Stimulated activated CD4-positive, alpha-beta T cell treated with anti-CD3 and anti-CD28 coated beads, Interleukin-4, amount 100 ng/mL, for 1 hour (primary cell): ENCODE measurements at places on chromosomes 3 and 15.

- DNase-seq: no peak
Measured at GRCh38 chr3:111758642-111759041, 100.4 kb upstream of the PHLDB2 start.

DNA sequence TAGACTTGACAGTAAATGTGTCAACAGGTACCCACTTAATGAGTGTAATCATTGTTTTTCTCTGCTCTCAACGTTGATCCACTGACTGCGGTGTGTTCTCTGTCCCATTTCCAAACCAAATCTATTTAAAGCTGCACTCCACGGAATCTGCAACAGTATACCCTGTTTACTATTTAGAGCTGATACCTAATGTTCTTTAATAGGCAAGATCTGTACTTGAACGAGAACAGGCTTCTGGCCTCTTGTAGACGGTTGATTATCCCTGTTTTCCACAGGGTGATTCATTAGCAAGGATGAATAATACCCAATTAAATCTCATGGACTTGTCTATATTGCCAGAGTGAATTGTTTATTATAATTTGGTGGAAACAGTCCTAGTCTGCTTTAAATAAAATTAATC is 189.9 kb downstream of the LPP start:
- no peak for DNase-seq

GRCh38 chr15:60444289-60444912 is 34.5 kb downstream of the ICE2 start:
- DNase-seq: no peak

DNA sequence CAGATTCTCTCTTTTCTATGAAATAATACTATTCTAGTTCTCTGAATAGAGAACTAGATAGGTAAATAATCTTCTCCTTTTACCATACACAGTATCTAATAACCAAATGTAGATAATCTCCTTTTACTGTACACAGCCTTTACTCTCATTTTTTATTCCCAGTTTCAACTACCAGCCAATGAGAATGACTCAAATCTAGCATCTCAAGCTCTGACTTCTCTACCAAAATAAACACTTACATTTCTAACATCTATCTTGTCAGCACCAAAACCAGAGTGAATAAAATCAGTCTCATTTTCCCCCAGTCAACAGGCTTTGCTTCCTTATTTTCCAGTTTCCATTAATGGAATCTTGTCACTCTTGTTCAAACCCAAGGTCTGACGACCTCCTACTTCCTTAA is 36.9 kb downstream of the LRRFIP2 start:
- DNase-seq: no peak

GRCh38 chr3:121817753-121818152 is 17.1 kb downstream of the IQCB1 start:
- DNase-seq: no peak

DNA sequence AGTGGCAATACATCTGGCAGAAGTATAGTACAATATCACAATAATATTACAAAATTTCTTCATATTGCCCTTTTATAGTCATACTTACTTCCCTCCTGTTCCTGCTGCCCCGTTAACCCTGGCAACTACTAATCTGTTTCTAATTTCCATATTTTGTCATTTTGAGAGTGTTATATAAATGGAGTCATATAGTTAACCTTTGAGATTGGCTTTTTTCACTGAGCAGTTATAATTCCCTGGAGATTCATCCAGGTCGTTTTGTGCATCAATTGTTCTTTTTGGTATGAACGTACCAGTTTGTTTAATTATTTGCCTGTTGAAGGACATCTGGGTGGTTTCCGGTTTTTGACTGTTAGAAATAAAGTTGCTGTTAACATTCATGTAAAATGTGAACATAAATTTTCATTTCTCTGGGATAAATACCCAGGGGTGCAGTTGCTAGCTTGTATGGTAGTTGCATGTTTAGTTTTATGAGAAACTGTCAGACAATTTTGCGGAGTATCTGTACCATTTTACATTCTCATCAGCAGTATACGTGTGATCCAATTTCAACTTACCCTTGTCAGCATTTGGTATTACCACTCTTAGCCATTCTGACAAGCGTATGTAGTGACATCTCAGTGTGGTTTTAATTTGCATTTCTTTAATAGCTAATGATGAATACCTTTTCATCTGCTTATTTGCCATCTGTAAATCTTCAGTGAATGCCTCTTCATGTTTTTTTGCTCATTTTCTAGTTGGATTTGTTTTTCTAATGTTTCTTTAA is 32.2 kb upstream of the IL20RB start:
- no peak for DNase-seq

- DNase-seq: no peak
Measured at GRCh38 chr3:25568525-25569078, 96.1 kb downstream of the TOP2B start.

DNA sequence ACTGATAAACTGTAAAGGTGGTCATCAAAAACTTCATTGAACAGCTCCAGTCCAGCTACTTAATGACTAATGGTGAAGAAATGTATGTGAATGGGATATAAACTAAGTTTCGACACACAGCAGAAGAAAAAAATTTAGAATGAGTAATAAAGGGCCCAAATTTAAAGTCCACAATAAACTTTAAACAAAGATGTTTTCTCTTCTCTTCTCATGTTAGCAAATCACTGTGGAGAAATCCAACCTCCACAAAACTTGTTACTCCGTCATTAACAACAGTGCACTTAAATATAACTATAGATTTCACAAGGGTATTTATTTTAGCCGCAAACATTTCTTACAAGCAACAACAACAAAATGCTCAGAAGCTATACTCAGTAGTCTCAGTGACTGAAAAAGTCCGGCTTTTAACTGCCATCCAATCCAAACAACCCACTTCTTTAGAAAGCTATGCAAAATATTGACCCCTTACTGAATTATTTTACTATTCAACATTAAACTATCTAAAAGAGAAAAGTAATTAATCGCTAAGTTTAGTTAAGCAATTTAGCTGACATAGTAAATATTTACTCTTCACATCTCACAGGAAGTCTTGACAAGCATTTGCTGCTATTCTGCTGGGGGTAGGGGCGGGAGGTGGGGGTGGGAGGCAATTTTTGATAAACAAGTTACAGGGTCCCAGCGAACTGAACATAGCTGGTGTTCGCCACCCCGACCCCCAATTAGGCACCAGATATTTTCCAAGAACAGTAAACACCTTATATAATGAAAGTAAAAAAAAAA is 2.4 kb downstream of the IGF2BP2 start:
- no peak for DNase-seq

GRCh38 chr15:60096157-60096556 is 92.0 kb downstream of the FOXB1 start:
- DNase-seq: no peak

DNA sequence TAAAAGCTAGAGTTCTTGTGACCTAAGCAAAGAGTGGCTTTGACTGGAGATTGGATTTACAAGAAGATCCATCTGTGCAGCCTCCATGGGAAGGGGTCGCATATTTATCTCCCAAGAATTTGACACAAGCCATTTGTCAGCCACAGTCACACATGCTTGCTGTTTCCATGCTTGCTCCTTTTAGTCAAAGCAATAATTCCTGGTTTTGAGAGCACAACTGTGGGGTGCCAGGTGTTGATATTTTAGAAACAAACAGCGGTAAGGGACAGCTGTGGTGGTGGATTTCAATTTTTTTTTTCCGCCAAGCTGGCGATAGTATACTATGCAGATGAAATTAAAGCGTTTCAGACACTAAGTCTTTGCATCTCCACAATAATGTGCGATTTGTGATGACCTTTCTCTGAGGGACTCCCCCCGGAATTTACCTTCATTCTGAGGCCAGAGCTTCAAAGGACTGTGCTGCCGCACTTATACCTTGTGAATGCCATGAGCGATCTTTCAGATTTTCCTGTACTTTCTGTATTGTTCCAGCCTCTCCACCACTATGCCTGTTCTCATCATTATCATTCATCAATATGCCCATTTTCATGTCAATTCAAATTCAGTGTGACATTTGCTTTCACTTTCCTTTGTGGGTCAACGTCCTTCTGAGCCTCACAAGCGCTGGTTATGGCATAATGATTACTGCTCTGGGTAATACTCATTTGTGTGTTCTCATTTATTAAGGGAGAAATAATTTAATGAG is 108.2 kb upstream of the KBTBD8 start:
- DNase-seq: no peak

GRCh38 chr15:100229181-100230163 is 112.3 kb downstream of the ADAMTS17 start:
- no peak for DNase-seq

DNA sequence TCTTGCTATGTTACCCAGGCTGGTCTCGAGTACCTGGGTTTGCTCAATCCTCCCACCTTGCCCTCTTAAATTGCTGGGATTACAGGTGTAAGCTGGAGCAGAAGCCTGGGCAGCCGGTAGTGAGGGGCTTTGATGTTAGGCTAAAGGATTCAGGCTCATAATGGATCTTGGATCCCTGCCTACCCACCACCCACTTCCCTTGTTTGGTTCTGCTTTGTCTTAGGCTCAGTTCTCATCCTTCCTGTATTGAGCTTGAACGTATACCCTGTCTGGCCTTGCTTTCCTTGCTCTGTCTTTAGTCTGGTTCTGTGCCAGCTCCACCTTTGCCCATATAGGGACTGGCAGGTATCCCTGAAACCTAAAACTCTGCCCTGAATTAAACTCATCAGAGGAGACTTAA is 1.7 kb downstream of the PPCDC start:
- no peak for DNase-seq

DNA sequence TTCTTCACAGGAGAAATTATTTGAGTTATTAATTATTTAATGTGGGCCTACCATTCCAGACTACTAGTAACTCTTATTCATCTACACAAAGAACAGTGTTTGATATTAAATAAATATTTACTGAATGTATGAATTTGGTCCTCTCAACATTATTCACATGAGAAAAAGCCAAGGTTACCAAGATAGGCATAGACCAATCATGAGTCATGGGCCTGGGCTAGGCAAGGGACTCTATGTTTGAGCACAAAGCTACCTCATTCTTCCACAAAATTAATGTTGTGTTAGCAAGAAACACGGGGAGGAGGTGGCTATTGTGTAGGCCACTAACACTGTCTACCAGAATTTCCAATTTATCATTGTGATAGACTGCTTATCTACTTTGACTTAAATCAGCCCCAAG is 115.7 kb downstream of the SERPINI1 start:
- no peak for DNase-seq

DNA sequence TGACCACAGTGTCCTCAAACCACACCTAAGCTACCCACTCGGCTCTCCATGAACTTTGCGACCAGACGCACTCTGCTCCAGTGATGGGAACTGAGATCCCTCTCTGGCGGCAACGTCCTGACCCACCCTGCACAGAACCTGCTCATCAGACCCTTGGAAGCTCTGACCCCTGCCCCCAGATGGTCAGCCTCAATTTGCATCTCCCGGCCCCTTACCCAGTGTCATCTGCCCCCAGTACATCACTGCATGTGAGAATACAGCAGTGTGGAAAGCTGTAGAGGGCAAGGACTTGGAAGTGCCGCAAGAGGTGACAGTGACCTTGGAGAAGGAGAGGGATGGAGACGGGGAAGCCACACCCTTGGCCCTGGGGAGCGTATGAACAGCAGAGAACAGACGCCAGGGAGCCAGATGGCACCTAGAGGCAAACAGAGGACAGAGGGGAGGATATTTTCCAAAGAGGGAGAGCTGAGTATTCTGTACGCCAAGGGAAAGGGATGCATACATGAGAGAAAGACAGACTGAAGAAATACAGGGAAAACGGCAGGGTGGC is 192.0 kb downstream of the XXYLT1 start:
- no peak for DNase-seq

- no peak for DNase-seq
Measured at GRCh38 chr15:100981086-100981485, 61.9 kb downstream of the LRRK1 start.

DNA sequence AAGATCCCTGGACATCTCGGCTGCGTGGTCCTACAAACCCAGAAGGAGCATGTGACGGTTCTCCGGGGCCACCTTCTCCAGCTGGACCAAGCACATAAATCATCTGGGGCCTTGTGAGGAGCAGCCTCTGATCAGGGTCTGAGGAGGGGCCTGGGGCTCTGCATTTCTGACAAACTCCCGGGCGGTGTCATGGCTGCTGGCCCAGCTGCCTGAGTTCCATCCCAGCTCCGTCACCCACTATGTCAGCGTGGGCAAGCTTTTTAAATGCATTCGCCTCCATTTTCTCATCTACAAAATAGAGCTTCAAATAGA is 126.3 kb upstream of the MEF2A start:
- no peak for DNase-seq

DNA sequence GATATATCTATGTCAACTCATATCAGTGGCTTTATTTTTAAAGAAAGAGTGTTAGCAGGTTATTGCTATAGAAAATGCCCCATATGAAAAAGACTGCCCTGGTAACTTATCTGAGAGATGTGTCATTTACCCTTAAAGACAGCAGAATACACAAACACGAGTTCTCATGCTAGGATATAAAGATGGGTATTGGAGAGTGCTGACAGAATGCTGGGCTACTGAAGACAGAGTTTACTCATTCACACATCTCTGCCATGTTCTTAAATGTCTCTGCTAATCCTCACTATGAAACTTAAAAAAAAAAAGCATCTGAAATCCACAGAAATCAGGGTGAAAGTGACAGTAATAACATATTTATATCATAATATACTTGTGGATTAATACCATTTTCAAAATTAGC is 126.7 kb downstream of the FOXP1 start:
- no peak for DNase-seq

- DNase-seq: no peak
Measured at GRCh38 chr3:54185740-54186139, 63.4 kb downstream of the CACNA2D3 start.

DNA sequence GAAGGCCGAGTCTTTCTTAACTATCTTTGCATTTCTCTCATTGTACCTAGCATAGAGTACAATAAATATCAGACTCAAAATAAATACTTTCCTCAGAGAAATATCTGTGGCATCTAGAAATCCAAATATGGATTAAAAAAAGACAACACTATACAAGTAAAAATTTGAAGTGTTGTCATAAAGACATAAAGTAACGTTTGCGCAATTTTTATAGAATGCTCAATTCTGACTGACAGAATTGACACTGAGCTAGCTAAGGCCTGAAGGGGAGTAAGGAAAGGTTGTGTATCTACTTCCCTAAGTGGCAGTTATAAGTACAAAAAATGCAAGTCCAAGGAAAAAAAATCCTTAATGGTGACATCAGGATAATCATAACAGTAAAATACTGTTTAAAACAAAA is 1.1 kb downstream of the SEC11A start:
- DNase-seq: no peak

DNA sequence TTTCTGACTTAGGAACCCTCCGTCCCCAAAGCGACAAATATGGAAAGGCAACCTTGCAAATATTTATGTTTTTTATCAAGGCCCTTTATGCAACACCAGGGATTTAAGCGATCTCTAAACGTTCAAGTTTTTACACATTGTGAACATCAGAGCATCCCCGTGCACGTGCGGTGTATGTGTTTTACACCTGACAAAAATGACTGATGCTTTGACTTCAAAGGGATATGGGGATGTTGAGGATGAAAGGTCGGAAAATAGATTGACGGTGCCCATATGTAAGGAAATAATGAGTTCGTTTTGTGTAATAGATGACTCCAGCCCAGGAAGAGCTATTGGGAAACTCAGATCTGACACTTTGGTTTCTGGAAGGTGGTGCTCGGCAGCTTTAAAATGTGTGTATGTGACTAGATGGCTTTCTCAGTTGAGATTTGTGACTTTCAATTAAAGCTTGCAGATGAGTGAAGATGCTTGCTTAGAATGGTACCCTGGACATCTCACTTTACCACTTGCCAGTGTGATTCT is 866 bp downstream of the SLC49A4 start:
- DNase-seq: no peak

- no peak for DNase-seq
Measured at GRCh38 chr3:18888819-18889218, 259.5 kb upstream of the KCNH8 start.
